ENCODE measurements at places on chromosomes 5 and 9.

DNA sequence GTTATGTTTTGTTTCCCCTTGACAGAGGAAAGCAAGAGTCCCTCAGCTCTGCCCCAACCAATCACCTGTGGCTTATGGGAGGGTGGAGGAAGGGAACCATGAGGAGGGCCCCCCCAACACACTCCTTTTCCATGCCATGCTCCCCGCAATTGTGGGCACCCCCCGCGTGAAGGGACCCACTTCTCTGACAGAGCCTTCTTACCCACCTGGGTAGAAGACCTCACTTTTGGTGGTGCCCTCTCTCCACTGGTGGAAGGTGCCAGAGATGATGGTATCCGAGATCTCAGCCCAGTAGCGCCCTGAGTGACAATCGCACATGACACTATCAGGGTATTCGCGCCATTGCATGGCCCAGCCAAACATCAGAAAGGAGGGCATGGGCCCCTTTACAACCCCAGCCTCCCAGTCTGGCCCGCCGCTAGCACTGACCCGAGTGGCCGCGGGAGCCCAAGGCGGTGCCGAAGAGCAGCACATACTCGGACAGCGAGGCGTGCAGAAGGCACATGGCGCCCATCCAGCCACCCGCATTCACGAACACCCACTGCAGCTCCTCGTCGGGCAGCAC, 714 bp downstream of the SIGMAR1 start:
- no peak for DNase-seq

GRCh38 chr9:16434526-16434925, 435.9 kb downstream of the BNC2 start:
- DNase-seq: no peak

GRCh38 chr9:136151214-136151804, 32.6 kb upstream of the TMEM250 start:
- no peak for DNase-seq

GRCh38 chr9:129411501-129412175, 209.3 kb downstream of the C9orf50 start:
- no peak for DNase-seq

GRCh38 chr5:77369566-77369965, 122.5 kb downstream of the WDR41 start:
- no peak for DNase-seq

Measured in left lobe of liver (tissue), 2 donors.